ENCODE measurements at places on chromosomes 6 and 20. TPM values are rescaled to one million over a fixed set of nuclear protein-coding genes. Genes with fewer than 3 reads are reported as not detected.

The PACSIN1 gene
- not detected for total RNA-seq

The COX4I2 gene
- not detected for total RNA-seq

The NOTCH4 gene
- total RNA-seq: 1.4 TPM

The MAVS gene
- 16.1 TPM for total RNA-seq

The FAM83C gene
- total RNA-seq: not detected

The PLG gene
- total RNA-seq: not detected

The ANKEF1 gene
- 1.9 TPM for total RNA-seq

The INSM1 gene
- not detected for total RNA-seq

The FLOT1 gene
- 154 TPM for total RNA-seq

The MRPS18A gene
- total RNA-seq: 38.2 TPM

The ME1 gene
- total RNA-seq: 25.8 TPM

The PDCD2 gene
- 58.4 TPM for total RNA-seq

The VSTM2L gene
- total RNA-seq: 0.66 TPM

The SLC52A3 gene
- not detected for total RNA-seq

The ZNF165 gene
- total RNA-seq: 0.77 TPM

The LPIN3 gene
- 5.5 TPM for total RNA-seq

The GPLD1 gene
- 0.87 TPM for total RNA-seq

The EBF4 gene
- total RNA-seq: 1.2 TPM

The APCDD1L gene
- total RNA-seq: 11.0 TPM

The IPCEF1 gene
- total RNA-seq: under 0.01 TPM

The GSTA3 gene
- total RNA-seq: not detected

The ARHGAP40 gene
- under 0.01 TPM for total RNA-seq

The RFX6 gene
- total RNA-seq: not detected

The ZNF831 gene
- total RNA-seq: not detected

The PRRT1 gene
- 0.11 TPM for total RNA-seq

The DSP gene
- 0.33 TPM for total RNA-seq

The CGA gene
- not detected for total RNA-seq

The SLC22A7 gene
- not detected for total RNA-seq

The CCN6 gene
- not detected for total RNA-seq

The C20orf96 gene
- total RNA-seq: 3.1 TPM

The FOXF2 gene
- 0.25 TPM for total RNA-seq

The LTA gene
- not detected for total RNA-seq

The TBC1D20 gene
- total RNA-seq: 51.9 TPM

The MYT1 gene
- total RNA-seq: not detected

The PFDN6 gene
- 42.8 TPM for total RNA-seq

The PRSS16 gene
- total RNA-seq: 0.11 TPM

The C6orf62 gene
- 141 TPM for total RNA-seq

The TRAPPC3L gene
- not detected for total RNA-seq

The ASCC3 gene
- total RNA-seq: 96.7 TPM

The DCDC2 gene
- 6.1 TPM for total RNA-seq

The TEAD3 gene
- 12.5 TPM for total RNA-seq

The OR2H1 gene
- not detected for total RNA-seq

The HEY2 gene
- total RNA-seq: not detected

The GPR63 gene
- 0.44 TPM for total RNA-seq

The BANF2 gene
- not detected for total RNA-seq

The ULBP3 gene
- 9.9 TPM for total RNA-seq

The IL17A gene
- total RNA-seq: not detected

The EYA2 gene
- total RNA-seq: 1.6 TPM

The ERVFRD-1 gene
- total RNA-seq: 0.12 TPM

The TRAM2 gene
- total RNA-seq: 40.5 TPM

The ATP9A gene
- total RNA-seq: 13.9 TPM

The CCN2 gene
- total RNA-seq: 18.2 TPM
